ENCODE measurements at places on chromosomes 1 and 21.

GRCh38 chr21:41761934-41762635, 4.8 kb downstream of the RIPK4 start:
- no peak for DNase-seq

DNA sequence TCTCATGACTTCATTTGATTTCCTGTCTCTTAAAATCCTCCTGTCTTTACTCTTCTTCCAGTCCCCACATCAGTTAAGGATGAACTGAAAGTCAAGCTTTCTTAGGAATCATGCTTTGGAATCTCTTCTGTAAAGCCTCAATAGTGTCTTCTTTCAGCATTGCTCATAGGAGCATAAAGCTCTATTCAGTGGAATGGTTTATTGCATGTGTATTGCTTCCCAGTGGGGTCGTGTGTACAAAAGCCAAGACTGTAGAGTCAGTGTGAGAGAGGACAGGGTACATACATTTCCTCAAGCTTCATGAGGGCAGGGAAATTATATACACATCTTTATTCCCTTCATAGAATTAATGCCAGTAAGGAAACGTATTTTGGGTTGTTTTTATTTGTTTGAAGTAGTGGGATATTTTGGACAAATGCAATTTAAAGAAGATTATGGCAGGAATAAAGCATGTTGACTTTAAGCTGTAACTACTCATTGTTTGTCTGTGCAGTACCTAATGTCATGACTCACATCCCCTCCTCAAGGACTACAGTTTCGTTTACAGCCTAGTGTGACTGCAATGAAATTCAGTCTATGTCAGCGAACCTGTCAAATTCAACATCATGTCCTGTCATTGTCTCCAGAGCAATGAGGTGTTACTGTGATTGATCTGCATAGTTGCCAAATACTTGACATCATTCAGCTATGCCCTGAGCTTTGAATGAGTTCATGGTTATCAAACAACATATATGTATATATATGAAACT, 2164.2 kb downstream of the NCAM2 start:
- DNase-seq: no peak

DNA sequence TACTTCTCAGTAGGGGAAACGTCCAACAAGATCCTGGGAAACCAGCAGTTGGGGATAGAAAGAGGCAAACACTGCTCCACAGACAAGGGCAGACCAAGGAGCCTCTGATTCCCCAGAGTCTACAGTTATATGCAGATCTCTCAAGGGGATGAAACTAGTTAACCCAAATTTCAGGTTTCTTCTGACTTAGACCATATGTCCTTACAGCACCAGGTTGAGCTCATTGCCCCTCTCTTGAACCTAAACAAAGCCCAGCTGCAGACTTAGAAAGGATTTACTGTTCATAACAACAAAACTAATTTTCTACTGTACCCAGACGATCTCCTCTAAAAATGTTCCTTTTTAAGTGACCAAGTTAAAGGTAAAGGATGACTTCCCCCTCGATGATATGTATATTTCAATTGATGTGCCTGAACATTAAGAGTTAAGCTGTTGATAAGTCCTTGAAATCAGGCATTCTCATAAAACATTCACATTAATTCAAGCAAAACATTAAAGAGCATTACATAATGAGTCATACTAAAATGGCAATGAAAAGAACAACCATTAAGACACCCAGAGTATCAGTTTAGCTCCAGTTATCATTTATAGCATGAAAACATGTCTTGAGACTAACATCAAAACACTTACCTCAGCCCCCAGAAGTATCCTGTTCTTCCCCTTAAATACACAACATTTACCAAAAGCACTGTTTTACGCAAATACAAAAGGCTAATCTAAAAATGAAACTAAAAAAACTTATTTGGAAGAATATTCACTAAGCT, 24.1 kb downstream of the SMYD3 start:
- no peak for DNase-seq

DNA sequence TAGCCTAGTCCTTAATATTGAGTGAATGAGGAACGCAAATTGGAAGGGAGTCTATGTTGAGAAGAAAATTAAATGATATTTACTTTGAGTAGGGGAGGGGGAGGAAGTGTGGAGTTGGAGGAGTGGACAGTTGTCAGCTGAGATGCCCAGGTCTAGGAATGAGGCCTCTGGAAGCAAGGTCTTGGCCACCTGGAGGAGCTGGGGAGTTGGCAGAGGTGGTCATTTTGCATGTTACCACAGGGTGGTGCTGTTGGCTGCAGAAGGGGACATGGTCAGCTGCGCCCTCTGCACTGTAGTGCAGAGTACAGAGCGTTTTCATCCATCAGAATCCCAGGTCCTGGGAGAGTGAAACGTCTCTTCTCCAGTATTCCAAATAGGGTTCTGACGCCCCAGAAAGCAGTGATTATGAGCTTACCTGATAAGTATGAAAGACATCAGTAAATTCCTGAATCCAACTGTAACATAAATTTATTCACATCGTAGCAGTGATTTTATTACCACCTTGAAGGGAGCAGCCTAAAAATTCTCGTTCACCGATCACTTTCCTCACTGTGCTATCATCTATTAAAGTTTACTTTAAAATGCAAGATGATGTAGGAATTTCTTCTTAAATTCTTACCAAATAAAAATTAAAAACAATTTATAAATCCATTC, 13.8 kb downstream of the PARK7 start:
- peak; percentile 12 for DNase-seq

DNA sequence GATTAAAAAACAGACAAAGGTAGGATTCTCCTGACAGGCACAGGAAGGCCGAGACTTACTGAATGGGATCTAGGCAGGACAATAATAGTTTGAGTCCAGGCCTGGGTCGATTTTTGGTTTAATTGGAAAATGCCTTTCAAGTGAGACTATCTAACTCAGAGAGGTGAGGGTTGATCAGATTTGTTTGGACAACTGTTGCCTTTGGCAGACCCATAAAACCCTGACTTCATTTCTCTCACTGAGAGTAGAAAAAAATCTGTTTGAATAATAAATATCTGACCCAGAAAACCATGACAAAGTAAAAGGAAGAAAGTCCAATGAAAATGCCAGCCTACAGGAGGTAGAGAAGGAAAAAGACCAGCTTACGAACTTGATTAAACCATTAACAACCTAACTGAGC, 12.3 kb upstream of the SLC30A10 start:
- no peak for DNase-seq

- DNase-seq: no peak
Measured at GRCh38 chr1:173210283-173210682, 3.2 kb upstream of the TNFSF4 start.

- DNase-seq: no peak
Measured at GRCh38 chr1:26555550-26555981, 26.0 kb downstream of the RPS6KA1 start.

DNA sequence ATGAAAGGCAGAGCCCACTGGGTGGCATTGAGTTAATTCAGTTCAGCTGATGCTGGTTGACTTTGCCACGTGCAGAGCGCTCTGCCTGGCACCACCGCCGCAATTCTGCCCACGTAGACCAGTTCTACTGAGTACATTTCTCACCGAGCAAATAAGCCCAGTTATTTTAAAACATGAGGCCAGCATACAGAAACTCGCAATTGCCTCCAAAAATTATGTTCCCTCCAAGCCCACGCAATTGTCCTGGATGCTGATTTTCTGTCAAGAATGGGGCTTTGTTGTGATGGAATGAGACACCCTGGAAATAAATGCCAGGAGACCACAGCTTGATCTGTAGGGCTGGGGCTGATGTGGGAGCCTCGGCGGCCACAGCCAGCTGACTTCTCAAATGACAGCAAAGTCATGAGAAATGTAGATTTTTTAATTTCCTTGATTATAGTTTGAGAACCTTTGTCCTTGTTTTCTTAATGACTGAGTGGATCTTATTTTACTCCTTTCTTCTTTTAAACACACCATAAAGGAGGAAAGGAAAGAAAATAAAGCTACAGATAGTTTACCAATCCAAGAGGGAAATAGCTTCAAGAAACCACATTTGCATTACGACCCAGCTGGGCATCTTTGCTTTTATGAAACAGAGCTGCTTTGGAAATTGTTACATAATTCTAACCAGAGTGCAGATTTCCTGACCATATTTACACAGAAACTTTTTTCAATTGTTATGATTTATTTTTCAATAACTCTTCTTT, 11.6 kb upstream of the PARP1 start:
- DNase-seq: no peak

- no peak for DNase-seq
Measured at GRCh38 chr1:19844731-19845495, 29.8 kb upstream of the RNF186 start.

- peak; percentile 8 for DNase-seq
Measured at GRCh38 chr21:44521301-44521927, 18.6 kb downstream of the KRTAP10-1 start.

- no peak for DNase-seq
Measured at GRCh38 chr1:183622884-183623785, 12.4 kb downstream of the ARPC5 start.

- DNase-seq: no peak
Measured at GRCh38 chr1:246261639-246262038, 245.4 kb downstream of the SMYD3 start.

- no peak for DNase-seq
Measured at GRCh38 chr1:188188317-188188716, 1359.6 kb downstream of the PLA2G4A start.

DNA sequence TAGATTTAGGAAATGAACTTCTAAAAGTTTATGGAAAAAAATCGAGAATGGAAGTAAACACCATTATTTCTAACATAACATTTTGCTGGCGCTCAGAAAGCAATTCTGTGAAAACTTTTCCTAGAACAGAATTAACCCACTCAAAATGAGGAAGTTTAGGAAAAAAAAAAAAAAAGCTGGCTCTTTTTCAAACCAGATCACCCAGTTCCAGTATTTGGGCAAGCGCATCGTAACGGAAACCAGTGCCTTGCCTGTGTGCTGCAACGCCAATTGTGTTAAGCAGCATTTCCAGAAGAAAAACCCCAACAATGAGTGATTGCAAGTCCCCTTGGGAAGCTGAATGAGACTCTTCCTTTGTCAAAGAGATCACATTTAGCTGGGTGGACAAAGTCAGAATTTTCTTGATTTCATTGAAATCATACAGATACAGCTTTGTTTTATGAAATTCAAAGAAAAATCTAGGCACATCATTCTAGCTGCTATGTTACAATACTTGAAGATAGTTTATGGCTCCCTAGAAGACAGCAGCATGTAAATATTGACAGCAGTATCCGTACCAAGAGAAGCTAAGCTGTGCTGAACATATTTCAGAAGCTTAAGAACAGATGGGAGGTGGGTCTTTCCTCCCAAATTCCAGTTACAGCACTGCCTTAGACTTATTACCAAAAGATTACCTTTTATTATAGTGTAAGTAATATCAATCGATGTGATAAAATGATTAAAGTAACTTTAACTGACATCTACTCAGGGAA, 113.4 kb downstream of the ERG start:
- DNase-seq: no peak

DNA sequence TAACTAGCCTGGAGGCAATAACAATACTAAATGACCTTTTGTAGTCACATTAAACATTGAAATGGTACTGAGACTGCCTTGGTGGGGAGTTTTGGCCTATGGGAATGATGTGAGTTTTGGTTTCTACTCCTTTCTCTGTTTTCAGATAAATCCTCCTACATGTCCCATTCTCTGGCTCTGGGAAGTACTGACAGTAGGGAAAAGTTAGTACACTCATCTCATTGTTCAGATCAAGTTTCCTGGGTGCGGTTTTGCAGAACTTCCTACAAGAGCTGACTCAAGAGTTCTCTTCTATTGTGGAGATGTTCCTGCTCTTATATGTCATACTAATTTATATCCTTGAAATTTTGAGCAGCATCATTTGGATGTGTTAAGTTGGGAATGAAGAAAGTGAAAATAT, 74.2 kb upstream of the MACF1 start:
- DNase-seq: no peak

DNA sequence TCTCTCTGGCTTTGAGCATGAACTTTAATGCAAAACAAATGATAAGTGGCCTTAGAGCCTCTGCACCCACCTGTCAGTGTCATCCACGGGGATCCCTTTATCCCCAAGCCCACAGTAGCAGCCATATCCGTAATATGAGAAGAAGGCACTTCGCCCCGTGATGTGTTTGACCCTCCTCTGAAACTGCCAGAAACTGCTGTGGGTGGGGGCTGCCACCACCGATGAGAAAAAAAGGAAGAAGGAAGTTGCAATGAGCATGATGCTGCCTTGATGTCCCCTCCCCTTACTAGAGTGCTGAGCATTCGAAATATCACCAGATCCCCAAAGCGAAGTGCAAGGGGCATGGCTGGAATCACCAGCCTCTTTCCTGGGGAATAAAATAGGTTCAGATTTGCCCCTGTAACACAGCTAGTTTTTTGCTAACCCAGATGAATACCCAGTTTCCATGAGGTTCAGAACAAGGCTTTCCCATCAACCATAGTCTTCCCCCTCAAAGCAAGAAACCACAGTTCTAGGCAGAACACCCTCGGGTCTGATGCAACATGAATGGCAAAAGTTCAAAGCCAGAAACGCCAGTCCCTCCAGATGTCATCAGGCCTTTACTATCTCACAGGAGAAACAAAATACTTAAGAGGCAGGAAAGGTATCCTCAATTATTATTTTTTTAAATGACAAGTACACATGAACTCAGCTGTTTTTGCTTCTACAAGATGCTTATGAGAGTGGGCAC, 10.8 kb upstream of the UBXN10 start:
- no peak for DNase-seq

- no peak for DNase-seq
Measured at GRCh38 chr1:92399076-92399475, 87.6 kb downstream of the GFI1 start.

DNA sequence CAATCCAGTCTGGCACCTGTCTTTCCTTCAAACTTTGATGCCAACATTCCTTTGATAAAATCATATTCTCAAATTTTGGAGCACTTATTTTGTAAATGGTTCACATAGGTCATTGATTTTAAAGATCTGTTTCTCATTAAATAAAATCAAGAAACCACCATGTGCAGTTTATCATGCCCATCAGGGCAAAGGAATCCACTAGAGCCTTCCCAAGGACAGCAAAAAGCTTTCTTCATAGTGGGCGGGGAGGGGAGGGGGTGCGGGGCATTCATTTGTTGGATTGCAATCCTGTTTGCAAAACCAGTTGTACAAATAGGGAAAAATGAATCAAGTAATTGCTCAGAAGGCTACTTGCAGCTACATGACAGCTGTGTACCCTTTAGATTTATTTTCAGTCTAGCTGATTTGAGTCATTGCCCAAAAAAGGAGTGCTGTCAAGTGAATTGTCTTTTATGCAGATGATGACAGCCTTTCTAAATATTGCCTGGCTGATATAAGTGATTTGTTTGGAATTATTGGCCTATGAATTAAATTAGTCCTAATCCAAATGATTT, 23.0 kb downstream of the LRRC8B start:
- no peak for DNase-seq

GRCh38 chr1:167654975-167655575, 25.0 kb downstream of the RCSD1 start:
- DNase-seq: no peak
